ENCODE measurements at places on chromosomes 2 and 18. TPM values are rescaled to one million over a fixed set of nuclear protein-coding genes. Genes with fewer than 3 reads are reported as not detected.

The AKAIN1 gene
- total RNA-seq: 0.95 TPM

The TUBA4B gene
- total RNA-seq: not detected

The GALNT13 gene
- total RNA-seq: 0.38 TPM

The FAM110C gene
- total RNA-seq: 59.1 TPM

The SP5 gene
- 0.57 TPM for total RNA-seq

The PCARE gene
- total RNA-seq: 0.04 TPM
